HS-5 (cell line): ENCODE measurements at places on chromosomes 16 and 17.
A peak's percentile ranks its signal among the peaks of the same experiment; 100 is the strongest.

DNA sequence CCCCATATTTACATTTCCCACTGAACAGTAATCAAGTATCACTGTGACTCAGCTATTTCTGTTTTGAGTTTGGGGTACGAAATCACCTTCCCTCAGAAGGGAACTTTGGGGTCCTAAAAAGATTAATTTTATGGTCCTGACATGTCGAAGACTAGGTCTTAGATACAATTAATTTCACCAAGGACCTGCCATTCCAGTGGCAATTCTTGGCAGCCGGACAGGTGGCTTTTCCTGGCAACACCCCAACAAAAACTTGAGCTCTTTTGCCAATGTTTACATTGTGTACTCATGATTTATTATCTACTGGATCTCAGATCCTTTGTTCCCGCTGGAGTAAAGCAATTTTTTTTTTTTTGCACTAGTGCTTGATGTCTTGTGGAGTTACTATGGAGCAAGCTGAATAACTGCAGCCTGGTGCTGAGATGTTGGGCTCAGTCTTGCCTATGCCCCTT, 14.4 kb downstream of the SLFN5 start:
- DNase-seq, result no peak

GRCh38 chr17:35729405-35729833, 2.0 kb upstream of the RASL10B start:
- no peak for DNase-seq

DNA sequence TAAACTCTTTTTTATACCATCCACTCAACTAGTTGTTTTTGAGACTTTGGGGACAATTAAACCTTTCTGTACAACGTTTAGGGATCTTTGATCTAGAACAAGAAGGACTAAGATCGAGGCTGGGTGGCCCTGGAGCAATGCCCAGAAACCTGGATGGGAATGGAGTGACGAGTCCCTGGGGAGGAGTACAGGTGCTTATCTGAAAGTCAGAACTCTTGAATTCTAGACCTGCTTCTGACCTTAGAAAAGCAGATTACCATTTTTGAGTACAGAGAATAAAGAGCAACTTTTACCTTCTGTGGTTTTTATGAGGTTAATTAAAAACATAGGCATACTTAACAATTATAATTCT, 17.8 kb downstream of the UBE2Z start:
- DNase-seq, result no peak

GRCh38 chr17:54972406-54973138, 4.0 kb downstream of the STXBP4 start:
- no peak for DNase-seq

DNA sequence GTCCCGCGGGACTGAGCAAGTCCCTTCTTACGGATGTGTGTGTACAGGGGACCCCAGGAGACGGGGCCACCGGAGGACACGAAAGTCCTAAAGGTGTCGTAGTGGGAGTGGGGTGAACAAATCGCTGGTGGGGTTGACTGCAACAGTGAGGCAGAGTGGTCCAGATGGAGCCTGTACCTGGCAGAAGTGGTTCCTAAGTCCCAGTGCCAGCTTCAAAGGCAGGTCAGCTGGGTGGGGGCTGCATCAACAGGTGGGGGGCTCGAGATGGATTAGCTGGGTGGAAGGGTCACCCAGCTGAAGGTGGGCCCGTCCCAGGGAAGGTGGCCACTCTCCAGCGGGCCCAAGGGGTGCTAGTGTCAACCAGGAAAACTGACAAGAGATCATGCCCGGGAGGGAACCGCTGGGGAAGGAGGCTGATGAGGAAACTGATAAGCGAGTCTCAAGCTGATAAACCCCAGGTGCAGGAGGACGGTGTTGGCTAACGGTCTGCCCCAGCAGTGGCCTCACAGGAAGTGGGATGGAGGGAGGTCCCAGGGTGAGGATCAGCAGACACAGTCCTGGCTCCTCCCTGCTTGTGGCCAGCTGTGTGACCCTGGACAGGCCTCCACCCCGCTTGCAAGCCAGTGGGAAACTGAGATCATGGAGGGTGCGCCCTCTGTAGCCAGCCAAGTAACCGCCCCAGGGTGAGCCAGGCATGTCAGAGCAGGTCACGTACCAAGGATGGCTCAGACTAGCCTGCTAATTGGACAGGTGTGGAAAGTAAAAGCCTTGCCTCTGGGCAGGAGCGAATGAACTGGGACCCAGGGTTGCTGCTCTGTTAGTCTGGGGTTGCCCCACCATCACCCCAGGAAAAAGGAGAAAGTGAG, 1.0 kb downstream of the ORAI3 start:
- peak; percentile 68 for DNase-seq

- no peak for DNase-seq
Measured at GRCh38 chr16:86775511-86775921, 197.2 kb downstream of the FOXL1 start.

GRCh38 chr16:54493061-54493460, 206.5 kb upstream of the IRX3 start:
- peak; percentile 30 for DNase-seq
